ENCODE measurements at places on chromosomes 16 and 17.
A peak's percentile ranks its signal among the peaks of the same experiment; 100 is the strongest.

GRCh38 chr16:26993511-26993910 lies 73.2 kb upstream of the C16orf82 start:
- DNase-seq: no peak

DNA sequence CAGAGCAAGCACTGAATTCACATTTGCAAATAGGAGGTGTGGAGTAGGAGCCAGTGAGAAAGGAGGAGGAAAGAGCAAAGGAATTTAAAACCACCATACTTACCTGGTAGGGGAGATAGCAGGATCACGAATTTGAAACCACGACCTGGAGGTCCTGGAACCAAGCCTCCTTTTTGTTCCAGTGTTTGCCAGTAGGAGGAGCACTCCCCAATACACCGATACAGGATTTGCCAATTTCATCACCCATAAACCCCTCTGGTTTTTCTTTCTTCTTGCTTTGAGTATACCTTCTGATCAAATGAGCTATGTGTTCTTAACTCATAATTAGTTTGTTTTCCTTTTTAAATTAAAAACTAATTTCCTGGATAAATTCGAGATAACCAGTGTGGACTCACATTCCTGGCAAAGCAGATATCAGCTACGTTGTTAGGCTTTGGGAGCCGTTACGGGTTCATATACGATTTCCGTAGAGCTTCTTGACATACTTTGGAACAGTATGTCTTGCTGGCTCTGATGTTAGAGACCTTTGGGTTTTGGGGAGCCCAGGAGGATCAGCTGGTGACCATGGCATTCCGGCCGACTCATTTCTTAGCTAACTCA lies 22.7 kb downstream of the BCO1 start:
- no peak for DNase-seq

DNA sequence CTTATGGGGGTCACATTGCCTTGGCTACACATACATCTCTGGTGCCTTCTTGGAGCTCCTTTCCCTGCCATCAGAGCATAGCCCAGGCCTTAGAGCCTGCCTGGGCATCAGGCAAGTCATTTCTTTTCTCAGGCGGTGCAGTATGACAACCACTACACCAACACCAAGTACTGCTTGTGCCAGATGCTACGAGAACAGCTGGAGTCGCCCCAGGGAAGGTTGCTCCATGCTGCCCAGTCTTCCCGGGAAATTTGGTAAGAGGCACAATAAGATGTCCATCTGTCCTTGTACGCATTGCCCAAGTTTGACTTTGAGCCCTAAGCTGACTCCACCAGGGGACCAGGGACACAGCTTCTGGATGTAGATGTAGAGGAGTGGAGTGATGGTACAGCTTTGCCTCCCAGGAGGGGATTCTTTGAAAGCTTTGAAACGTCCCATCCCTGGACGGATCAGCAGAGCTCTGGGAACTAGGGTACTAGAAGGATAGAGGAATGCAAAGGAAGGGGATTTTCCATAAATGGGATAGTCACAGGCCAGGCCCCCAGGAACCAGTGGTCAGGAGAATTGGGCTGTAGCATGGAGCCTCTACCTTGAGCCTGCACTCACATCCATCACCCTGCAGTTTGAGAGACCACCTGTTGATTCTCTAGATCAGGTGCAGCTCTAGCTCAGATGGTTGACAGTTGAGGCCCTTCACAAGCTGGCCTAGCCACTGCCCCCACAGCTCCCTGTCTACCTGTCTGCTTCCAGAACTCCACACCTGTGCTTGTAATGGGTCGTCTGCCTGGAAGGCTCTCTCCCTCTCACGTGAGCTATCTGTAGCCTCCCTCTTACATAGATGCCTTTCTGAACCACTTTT lies 11.0 kb upstream of the NFATC3 start:
- DNase-seq: no peak

GRCh38 chr17:40705584-40705983 lies 2.0 kb upstream of the KRT24 start:
- no peak for DNase-seq

DNA sequence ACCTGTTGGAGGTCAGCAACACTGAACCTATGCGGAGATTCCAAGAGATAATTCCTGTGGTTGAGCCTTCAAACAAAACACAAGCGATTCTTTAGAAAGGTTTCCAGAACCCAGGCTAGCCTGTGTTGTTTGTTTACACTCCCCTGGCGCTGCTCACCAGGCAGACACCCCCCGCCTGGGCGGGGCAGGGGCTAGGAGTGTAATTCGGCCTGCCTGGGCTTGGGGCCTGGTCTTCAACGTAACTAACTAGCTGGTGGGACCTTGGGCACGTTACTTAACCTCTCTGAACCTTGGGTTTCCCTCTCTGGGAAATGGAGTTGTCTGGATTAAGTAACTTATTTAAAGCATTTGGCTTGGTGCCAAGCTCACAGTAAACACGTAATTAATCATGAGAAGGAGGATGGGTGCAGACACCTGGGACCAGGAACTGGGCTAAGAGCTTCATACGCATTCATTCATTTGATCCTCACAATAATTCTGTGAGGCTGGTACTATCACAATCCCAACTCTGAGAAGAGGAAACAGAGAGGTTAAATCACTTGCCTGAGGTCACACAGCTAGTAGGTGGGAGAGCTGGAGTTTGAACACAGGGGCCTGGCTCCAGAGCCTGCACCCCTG lies 7.6 kb upstream of the ARHGAP27 start:
- peak; percentile 24 for DNase-seq

- DNase-seq: no peak
Measured at GRCh38 chr17:31532081-31532480, 140.6 kb downstream of the RAB11FIP4 start.

- DNase-seq: no peak
Measured at GRCh38 chr17:78645421-78646295, 68.5 kb upstream of the DNAH17 start.

- DNase-seq: no peak
Measured at GRCh38 chr17:49695698-49696232, 12.0 kb downstream of the SLC35B1 start.

DNA sequence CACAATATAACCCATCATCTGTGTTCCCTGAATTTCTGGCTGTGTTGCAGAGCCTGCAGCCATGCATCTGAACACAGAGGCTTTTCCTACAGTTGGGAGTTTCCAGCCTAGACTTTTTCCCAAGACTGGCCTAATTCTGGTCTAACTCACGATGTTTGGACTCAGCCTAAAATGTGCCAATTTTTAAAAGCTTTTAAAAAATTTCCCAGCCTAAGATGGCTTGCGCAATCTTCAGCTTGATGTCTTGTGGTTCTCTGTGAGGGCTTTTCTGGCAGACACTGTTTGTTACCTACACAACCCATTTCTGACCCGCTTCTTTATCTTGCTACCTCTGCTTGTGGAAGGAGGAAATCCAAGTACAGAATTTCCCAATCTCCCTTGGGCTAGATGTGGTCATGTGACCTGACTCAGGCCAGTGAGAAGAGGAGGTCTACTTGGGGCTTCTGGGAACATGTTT lies 72.7 kb upstream of the GAS7 start:
- DNase-seq: no peak

DNA sequence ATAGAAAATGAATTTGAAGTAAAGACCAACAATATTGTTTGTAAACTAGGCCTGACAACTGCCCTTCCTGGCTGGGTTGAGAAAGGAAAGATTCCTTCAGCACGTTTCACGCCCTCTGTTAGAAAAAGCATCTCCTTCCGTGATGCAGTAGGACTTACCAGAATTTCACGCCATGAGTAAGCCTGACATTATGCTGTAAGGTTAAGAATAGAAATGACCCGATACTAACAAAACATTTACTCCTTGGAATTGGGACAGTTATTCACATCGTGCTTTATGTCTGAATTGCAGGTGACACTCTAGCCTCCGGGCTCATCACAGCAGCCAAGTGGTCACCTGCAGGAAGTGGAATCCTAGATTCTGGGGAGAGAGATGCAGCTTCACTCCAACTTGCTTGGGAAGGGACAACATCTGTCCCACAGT lies 17.5 kb downstream of the MARCHF10 start:
- DNase-seq: peak; percentile 22

DNA sequence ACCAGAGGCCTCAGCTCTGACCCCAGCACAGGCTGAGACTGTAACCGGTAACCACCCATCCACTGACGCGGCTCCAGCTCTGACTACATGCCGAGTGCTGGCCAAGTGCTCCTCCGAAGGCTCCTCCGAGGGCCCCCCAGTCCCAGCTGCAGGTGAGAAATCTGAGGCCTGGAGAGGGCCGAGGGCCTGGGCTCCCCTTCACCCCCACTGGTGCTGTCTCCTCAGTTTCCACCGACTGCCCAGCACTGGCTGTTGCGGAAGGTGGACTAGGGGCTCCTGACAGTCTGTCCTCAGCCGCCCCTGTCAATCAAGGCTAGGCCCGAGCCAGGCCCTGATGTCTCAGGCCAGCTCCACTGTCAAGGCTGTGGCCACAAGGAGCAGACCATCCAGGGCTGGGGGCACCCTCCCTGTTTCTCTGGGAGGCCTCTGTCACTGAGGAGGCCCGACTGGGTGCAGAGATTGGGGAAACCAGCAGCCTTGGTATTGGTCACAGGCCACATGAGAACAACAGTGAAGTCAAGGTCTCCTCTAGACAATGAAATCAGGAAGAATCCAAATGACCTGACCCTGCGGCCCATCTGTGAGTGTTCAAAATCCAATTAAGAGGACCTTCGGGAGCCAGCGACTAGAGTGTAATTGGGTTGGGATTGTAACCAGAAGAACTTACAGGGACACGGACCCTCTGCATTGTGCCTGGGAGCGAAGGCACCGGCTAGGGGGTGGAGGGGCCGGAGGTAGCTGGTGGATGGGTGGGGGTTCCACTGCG lies 5.1 kb downstream of the TMEM235 start:
- no peak for DNase-seq

DNA sequence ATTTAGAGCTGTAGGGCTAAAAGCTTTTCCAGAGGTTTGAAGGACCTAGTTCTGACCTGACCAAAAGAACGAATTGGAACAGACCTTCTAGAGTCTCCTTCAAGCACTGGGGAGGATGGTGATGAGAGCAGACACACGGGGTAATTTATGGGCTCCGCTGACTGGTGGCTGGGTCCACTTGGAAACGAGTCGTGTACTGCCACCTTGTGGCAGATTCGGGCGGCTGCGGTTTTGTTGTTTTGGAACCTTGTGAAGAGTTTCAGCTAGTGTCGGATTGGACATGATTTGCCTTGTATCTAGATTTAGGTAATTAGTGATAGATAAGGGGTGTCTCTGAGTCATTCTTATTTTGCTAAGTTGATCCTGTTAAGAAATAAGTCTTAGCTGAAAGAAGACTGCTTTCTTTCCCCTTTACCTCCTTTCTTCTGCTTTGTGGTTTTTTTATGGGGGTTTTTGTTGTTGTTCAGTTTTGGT lies 98.9 kb downstream of the AATF start:
- DNase-seq: peak; percentile 82

- no peak for DNase-seq
Measured at GRCh38 chr16:54505549-54506213, 219.1 kb upstream of the IRX3 start.

- no peak for DNase-seq
Measured at GRCh38 chr17:41555105-41555887, 16.6 kb downstream of the KRT9 start.

GRCh38 chr17:2034806-2035540 lies 5.0 kb downstream of the DPH1 start:
- DNase-seq: no peak

GRCh38 chr16:88969361-88969831 lies 7.6 kb downstream of the CBFA2T3 start:
- DNase-seq: no peak

GRCh38 chr17:44390250-44390870 lies 911 bp upstream of the ITGA2B start:
- no peak for DNase-seq

DNA sequence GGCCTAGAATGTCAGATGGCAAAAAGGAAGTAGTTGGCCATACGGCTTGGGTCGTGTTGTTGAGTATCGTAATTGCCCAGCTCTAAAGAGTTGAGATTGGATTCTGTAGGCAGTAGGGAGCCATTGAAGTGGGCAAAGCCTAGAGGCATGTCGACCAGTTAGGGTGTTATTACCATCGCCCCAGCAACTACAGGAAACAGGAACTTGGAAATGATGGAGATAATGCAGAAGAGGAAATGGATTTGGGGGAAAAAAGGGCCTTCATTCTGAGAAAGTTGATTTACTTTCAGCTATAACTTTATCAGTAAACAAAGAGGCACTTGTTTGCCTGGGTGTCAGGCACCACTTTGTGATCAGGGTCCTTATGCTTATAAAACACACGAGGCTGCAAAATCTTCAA lies 52.6 kb downstream of the COX10 start:
- DNase-seq: no peak

GRCh38 chr17:70310221-70310672 lies 140.9 kb downstream of the KCNJ2 start:
- DNase-seq: no peak

Measured in NCI-H345 (cell line).